Stimulated activated CD4-positive, alpha-beta T cell treated with anti-CD3 and anti-CD28 coated beads, Interleukin-1b, Interleukin-23, amount 100 ng/mL, for 24 hours (primary cell): ENCODE measurements at places on chromosomes 7 and 10.

DNA sequence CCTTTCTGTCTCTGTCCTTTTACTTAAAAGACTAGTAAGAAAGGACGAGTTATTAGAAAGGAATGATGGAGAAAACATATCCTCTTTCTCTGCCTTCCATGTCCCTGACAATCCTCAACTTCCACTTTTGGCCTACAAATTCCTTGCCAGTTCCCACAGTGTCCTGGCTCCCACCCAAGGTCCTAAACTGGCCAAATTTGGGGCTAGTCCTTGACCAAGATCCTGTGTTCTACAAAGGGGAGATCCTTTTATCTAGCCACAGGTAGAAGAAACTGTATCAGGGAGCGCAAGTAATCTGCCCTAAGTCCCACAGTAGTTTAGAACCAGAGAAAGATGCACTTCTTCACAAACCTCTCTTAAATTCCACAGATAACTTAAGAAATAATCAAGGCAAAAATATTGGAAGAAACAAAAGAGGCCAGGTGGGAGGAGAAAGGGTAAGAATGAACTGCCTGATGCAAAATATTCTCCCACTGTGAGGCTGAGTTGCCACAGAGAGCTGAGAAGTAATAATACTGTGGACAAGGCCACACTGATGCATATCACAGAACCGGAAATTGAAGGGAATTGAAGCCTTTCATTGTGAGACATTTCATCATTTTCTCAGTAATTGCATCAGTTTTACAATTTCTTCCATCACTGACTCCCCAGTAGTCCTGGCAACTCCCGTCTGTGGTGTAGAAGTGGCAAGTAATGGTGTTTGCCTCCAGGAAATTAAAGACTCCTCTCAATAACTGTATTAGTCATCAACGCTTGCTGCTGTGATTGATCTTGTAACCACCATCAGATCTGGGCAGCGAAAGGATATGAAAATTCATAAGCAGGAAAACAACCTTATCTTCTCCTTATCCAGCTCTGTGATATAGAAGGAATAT, 47.2 kb downstream of the DNAJC12 start:
- DNase-seq: no peak

DNA sequence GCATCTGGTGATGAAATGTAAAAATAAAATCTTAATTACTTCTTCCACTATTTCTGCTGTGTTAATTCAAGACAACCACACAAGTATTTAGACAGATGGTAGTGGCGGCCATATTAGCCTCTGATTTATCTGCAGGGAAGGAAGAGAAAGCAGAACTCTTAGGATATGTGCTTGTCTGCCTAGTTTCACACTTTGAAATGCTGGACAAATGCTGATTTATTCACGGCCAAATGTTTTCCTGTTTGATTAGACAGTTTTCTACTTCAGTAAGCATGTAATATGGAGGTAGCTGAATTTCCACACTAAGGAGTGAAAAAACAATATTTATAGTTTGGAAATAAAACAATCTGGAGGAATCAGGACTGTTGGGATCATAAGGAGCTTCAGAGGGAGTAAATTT, 158.1 kb downstream of the AGMO start:
- DNase-seq: no peak

DNA sequence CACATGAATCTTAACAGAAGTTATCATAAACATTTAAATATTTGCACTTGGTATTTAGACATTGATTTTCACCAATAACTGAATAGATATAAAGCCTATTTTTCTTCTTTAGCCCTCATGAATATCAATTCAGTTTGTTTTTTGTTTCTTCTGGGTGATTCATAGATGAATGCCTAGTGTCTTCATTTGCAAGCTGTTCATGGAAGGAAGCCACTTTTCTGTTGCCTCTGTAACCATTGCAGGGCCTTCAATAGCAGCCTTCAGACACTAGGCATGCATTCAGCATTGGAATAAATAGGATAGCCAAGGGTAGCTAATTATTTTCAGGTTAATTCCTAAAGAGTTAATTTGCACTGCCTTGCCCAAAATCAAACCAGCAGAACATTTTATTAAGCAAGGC, 375.3 kb downstream of the DPP6 start:
- no peak for DNase-seq

- no peak for DNase-seq
Measured at GRCh38 chr7:156466955-156467625, 173.5 kb upstream of the RNF32 start.

GRCh38 chr10:29947701-29948060, 111.7 kb downstream of the JCAD start:
- DNase-seq: no peak

GRCh38 chr7:63039882-63040281, 958.8 kb upstream of the ZNF722 start:
- DNase-seq: no peak

GRCh38 chr10:75314570-75314969, 78.8 kb upstream of the COMTD1 start:
- DNase-seq: no peak

DNA sequence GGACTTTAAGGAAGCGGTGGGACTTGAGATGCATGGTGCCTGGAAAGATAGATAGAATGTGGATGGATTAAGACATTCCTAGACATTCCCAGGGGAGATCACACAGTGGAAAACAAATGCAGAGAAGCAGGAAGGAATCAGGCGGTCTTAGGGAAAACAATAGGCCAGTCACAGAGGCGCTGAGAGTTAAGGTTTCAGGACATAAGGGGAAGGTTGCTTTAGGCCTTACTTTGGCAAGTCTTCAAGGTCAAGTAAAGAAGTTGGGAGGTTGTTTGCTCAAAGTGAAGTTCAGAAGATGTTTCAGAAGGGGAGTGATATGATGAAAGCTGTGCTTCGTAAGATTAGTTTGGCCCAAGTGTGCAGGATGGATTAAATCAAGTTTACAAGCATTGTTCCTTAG, 109.4 kb downstream of the SUGCT start:
- DNase-seq: no peak

- peak; percentile 51 for DNase-seq
Measured at GRCh38 chr10:100997360-100998182, 2.0 kb upstream of the LZTS2 start.

DNA sequence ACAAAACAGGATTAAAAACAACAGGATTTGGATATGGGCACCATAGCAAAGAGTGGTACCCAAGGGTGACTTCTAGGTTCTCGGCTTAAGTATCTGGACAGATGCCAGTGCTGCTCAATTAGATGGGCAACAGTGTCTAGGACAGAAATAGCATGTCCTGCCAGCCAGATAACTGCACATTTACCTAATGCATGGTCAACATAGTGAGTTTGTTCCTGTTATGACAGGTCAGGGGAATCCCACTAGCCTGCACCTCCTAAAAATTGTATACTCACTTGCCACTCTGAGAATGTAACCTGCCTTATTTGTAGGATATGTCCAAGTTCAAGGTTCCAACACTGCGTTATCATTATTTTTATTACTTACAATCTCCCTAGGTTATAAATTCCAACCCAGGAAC, 471.7 kb downstream of the GRM8 start:
- DNase-seq: no peak

DNA sequence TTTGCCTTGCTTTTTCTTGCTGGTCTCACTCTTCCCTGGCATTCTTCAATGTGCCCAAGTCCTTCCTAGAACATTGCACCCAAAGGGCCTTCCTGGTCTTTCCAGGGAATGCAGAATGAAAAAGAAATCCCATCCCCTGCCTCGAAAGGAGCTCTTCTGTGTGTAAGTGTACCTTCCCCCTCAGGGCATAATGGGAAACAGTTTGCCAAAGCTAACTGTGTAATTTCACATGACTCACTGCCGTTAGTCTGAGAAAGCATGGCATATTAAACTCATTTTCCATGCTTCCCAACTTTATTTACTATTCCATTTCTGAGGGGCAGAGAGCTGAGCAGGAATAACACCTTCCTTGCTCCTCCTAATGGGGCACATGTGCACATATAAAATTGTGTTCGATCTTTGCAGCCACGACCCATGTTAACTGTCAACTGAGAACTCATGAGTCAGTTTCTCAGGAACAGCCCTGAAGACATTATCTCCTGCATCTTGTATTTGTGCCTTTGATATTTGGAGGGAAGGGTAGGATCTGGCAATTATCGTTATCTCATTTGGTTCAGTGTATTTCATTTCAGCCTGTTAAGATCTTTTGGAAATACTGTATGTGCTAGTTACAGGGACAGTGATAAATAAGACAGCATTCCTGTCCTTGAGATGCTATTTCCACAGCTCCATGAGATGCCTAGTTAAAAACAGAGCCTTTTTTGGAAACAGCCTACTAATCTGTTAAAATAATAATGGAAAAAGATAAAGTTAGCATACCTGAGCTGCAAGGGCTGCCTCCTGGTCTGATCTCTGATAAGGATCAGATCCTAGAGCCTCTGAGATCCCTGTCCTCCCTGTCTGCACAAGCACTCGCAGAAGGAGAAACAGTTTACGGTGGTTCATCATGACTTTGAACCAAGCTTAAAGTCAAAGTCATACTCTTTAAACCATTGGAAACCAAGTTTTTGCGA, 42.3 kb downstream of the IKZF1 start:
- DNase-seq: no peak

GRCh38 chr10:110789604-110790433, 81.9 kb upstream of the PDCD4 start:
- no peak for DNase-seq

DNA sequence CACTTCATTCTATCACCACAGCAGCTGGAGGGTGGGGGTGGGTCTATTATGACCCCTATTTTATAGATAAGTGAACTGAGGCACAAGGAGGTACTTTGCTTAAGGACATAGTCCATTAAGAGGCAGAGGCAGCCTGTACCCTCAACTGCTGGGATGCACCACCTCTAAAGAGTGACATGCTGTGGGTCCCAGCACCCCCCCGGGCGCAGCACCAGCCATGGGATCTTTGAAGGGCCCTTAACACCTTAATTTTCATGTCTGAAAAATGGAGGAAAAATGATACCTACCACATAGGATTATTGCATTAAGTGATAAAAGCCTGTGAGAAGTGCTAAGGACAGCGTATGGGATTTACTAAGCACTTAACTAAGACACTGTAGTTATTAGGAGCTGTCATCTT, 15.4 kb downstream of the ADCYAP1R1 start:
- no peak for DNase-seq

GRCh38 chr10:92814790-92815189, 33.5 kb upstream of the EXOC6 start:
- no peak for DNase-seq

GRCh38 chr10:87734987-87735827, 75.5 kb downstream of the PAPSS2 start:
- no peak for DNase-seq

- DNase-seq: no peak
Measured at GRCh38 chr10:110553905-110554304, 13.6 kb upstream of the SMC3 start.

DNA sequence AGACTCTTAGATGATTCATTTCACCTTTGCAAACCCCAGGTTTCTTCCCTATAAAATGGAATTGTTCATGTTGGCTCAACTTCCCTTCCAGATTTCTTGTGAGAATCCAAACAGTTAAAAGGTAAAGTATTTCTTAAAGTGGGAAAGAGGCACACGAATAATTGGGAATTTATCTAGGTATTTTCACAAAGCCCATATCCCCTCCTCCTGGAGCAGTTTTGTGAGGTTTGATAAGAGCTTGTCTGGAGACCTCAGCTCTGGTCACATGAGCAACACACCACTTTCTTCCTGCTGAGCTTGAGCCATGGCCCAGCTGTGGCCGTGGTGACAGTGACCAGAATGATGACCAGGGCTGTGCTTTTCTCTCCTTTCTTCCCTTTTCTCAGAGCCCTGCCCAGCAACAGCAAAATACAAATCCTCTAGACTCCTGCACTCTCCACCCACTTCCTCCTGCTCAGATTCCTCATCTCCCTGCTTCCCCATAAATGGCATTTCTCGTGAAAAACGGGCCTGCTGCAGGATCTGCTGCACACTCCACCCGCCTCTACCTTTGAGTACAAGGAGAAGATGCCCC, 87.7 kb downstream of the PIK3CG start:
- no peak for DNase-seq
